Activated CD4-positive, alpha-beta memory T cell treated with anti-CD3 and anti-CD28 coated beads for 36 hours (primary cell): ENCODE measurements at places on chromosomes 3 and 15. TPM values are rescaled to one million over a fixed set of nuclear protein-coding genes. Genes with fewer than 3 reads are reported as not detected.

The FSD2 gene
- not detected for total RNA-seq

The TRIM59 gene
- total RNA-seq = 27.3 TPM

The UBA7 gene
- total RNA-seq = 86.4 TPM

The COL6A5 gene
- total RNA-seq = not detected

The CTXN2 gene
- not detected for total RNA-seq

- DNase-seq = no peak
These were observed 1.2 kb downstream of the KPNA1 start for GRCh38 chr3:122513386-122514122.

DNA sequence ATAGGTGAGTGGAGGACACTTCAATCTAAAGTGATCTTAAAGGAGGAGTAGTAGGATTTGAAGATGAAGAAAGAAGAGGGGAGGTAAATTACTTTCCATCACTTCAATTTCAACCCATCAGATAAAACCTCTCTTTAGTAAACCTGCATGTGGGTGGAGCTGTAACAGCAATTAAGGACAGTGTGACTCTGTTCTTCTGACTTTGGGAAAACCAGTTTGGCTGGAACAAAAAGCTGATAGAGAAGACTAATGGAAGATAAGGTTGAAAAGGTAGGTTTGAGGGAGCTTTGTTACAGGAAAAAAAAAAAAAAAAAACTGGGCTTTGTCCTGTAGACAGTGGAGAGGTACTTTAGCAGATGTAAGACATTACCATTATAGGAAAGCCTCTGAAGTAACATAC, 4.5 kb upstream of the GSK3B start:
- DNase-seq = no peak
